NCI-H524 (cell line): ENCODE measurements at places on chromosomes 1 and 21.

DNA sequence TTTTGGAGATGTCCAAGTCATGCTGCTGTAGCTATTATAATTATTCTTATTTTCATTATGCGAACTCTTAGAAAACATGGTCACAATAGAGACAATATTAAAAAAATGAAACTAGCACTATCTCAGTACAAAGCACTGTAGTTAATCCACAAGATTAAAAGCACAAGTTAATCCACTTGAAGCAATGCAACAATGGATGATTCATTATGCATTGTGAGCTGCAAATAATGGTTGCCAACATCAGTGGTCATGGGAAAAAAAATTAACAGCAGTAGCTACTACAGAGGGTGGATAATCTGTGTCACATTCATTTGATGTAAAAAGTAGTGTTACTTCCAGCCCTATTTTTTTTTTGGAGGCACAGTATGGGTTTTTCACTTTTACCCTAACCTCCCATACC is 56.7 kb downstream of the DPT start:
- DNase-seq = no peak

- DNase-seq = no peak
Observed at GRCh38 chr1:23242414-23242813, 25.1 kb upstream of the HTR1D start.

DNA sequence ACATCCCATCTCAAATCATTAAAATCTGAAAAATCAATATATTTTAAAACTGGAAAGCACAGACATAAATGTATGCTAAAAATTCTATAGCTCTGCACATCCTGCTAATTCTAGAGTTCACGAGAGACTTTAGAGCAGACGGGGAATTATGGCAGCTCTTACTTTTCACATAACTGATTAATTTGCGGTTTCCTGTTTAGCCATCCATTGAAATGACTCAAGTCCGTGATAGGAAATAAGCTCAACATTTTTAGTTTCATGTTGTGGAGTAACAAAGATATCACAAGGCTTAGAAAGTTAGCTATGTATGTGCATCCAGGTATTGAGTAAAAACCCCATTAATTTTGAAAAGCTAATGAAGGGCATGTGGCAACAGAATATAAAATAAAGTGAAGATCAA is 123.2 kb downstream of the SMYD2 start:
- DNase-seq = no peak

DNA sequence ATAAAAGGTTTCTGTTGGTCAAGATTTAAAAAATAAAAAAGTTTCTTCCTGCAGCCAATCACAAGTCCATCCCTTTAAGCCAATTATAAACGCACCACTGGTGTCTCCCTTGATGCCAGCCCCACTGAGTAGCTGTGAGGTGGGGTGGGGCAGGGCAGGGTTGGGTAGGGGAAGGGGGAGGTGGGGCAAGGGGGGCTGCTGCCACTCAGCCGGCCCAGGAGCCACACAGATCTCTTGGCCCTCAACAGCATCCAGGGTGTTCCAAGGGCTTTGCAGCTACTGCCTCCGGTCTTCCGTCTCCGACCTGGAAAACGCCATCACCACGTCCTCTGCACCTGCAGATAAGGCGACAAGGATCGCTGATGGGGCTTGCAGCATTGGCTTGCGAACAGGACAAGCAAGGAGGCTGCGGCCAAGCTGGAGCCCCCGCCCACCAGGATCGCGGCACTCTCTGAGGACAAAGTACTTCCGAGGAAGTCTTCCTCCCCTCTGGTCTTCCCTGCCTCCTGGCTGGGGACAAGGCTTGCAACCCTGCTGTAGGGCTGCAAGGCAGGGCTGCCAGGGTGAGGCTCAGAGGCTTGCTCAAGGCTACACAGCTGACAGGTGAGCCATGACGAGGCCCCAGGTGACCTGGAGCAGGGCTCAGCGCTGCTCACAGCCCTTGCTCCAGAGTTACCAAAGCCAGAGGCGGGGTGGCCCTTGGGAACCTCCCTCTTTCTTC is 26.8 kb upstream of the CLSTN1 start:
- no peak for DNase-seq

GRCh38 chr1:201191653-201192260 is 1.1 kb downstream of the IGFN1 start:
- no peak for DNase-seq
